ENCODE measurements at places on chromosomes 13 and 19.

- no peak for DNase-seq
Measured at GRCh38 chr19:28509079-28509895, 703.7 kb downstream of the UQCRFS1 start.

DNA sequence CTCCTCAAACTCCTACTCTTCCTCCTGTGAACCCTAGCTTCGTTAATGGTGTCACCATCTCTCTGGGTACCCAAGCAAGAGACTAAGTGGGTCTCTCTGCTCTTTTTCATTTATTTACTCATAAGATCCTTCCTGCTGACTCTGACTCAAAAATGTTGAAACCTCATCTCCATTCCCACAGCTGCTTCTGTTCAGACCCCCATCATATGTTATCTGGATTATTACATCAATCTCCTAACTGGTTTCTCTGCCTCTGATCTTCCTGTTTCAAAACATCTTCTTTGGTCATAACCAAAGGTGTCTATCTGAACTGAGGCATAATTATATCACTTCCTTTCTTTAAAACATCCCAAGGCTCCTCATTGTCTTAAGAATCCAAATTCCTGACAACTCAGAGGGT, 2.0 kb upstream of the MEDAG start:
- no peak for DNase-seq

GRCh38 chr19:35404879-35405622, 34.2 kb downstream of the GPR42 start:
- peak; percentile 5 for DNase-seq

DNA sequence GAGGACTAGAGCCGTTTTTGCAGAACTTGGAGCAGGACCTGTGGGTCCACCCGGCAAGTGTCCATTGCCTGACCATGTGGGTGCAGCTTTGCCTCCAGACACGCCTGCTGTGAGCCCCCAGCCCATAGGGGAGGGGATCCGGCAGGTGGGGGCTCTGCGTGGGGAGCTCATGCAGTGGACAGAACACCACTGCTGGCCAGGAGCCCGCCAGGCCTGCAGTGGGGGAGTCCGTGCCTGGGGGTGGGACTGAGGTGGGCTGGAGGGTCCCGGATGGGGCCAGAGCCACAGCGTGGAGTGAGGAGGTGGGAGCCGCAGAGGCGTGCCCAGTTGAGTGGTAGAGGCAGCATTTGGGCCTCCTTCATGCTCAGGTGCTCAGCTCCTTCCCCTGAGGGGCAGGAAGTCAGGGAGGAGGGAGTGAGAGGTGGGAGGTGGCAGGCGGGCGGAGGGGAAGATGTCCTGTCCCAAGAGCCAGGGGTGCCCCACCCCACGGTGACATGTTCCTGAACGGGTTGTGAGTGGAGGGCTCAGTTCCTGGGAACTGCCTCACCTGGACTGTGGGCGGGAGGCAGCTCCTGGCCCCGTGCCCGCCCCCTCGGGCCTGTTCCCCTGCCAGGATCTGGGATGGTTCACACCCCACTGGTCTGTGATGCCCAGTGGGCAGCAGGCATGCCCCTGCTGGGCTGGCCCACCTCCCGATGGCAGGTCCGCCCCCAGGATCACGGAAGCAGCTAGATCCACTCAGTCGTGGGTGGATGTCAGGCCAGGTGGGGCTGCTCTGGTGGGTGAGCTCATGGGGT, 8.8 kb downstream of the ADAT3 start:
- no peak for DNase-seq

- no peak for DNase-seq
Measured at GRCh38 chr13:26756961-26757360, 3.6 kb downstream of the GPR12 start.

- no peak for DNase-seq
Measured at GRCh38 chr13:24203811-24204210, 43.3 kb downstream of the SPATA13 start.

GRCh38 chr13:90270226-90270625, 1077.3 kb upstream of the MIR17HG start:
- DNase-seq: no peak

GRCh38 chr19:54218259-54218658, 4.5 kb downstream of the LILRB3 start:
- no peak for DNase-seq

DNA sequence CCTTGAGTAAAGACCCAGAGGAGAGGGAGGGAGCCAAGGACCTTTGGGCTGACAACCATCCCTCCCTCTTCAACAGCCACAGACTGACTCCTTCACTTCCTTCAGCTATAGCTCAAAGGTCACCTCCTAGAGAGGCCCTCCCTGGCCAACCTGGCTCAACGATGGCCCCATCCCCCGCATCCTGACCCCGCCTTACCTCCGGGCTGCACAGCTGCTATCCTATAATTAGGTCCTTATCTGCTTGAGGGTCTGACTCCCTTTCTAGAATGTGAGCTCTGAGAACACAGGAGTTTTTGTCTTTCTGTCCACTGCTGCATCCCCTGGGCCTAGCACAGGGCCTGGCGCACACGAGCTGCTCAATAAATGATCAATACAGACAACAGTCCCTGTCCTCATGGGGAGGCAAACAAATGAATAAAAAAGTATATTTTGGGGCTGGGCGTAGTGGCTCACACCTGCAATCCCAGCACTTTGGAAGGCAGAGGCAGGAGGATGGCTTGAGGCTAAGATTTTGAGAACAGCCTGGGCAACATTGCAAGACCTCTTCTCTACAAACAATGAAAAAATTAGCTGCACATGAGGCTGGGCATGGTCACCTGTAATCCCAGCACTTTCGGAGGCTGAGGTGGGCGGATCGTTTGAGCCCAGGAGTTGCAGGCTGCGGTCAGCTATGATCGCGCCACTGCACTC, 6.6 kb upstream of the LGALS4 start:
- no peak for DNase-seq

- peak; percentile 21 for DNase-seq
Measured at GRCh38 chr19:53879140-53880081, 2.6 kb upstream of the PRKCG start.

DNA sequence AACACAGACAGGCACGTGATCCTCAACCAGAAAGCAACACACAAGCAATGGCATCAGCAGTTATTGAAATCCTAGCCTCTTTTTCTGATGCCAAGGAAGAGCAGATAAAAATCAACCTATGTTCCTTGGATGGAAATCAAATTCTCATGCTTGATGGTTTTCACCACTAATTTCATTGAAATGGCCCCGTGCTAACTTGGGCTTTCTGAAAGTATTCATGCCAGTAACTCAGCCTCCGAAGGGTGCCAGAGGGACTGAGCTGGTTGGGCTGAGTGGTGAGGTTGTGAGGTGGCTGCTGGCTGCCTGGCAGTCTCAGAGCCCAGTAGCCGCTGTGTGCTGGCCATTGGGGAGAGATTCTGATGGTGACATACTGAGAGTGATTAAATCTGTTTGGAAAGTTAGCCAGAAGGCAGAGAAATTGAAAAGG, 309.3 kb downstream of the DCT start:
- no peak for DNase-seq

GRCh38 chr13:84443463-84443862, 561.2 kb upstream of the SLITRK1 start:
- no peak for DNase-seq

GRCh38 chr13:85825454-85825853, 26.2 kb upstream of the SLITRK6 start:
- no peak for DNase-seq

GRCh38 chr13:49951754-49952535, 15.8 kb upstream of the SPRYD7 start:
- DNase-seq: no peak

- no peak for DNase-seq
Measured at GRCh38 chr13:33072282-33072681, 56.1 kb downstream of the KL start.

- DNase-seq: no peak
Measured at GRCh38 chr13:77789376-77789775, 91.9 kb downstream of the SLAIN1 start.
